ENCODE measurements at places on chromosomes 12 and 14.

DNA sequence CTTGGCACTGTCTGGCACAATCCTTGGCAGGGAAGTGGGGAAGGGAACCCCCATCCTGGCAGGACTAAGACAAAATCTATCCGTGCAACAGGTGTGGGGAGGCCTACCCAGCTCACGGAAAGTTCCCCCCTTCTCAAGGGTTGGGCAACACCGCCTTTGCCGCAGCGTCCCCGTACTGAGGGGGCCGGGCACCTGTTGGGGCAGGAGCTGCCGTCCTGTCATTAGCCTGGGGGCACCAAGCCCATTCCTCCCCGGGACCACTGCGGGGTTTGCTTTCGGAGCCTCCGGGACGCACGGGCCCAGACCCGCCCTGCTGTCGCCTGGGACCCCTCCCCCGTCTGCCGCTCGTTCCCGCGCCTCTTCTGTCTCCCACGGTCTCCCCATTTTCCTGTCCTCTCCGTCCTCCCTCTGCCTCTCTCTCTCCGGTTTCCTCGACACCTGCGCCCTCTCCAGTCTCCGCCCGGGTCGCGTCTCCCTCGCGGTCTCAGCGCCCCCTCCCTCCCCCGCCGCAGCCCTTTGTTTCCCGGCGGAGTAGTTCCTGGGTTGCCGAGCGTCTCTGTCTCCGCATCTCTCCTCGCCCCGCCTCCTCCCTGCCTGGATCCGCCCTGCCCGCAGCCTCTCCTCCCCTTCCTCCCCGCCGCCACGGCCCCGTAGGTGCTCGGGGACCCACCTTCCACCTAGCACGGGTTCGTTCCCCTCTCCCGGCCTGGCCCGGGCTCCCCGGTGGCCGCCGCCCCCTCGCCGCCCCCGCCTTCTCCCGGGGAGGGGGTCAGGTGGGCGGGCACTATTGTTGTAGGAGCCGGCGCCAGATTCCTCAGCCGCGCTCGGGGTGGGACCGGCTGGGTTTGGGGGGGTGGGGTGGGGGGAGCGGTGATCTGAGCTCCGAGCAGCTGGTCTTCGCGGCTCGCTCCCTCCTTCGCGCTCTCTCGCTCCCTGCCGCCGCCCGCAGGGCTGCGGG, at the start of gene CACNB3:
Gene CACNB3, plus strand, starts transcription at position 624 of the 958 bp plus-strand sequence. CDS start 434 bp downstream, outside the sequence.
- DNase-seq = no peak

DNA sequence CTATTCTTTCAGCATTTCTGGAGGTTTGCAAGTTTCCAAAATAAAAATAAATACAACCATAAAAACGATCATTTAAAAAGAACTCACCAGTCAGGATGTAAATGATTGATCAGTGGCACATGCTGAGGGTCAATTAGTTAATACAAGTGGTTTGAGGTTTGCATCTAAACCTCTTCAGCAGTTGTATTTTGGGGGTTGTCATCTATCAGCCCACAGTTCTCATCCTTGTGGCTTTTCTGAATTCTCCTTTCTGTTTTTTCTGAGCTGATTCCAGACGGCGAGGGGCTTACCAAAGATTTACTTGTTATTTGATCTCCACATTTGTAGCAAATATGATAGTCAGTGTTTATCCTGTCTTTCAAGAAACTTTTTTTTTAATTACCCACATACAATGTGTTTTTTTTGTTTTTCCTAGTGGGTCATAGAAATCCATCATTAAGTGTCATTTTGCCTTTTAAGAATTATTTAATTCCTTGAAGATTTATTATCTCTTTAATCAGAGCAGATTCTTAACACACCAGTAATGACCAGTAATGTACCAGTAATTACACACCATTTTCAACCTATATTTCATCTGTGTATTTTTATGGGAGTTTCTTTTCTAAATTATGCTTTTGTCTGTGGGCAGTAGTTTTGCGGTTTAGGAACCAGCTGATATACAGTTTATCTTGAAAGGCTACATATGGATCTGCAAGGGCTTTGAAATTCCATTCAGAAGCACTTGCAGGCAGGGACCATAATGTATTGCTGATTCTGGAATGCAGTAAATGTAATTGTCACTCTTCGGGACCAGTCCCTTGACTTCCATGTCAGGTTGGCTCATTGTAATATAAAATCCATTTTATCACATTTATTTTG, 56.3 kb upstream of the DAAM1 start:
- DNase-seq = no peak

GRCh38 chr14:56422221-56422620, 157.4 kb upstream of the TMEM260 start:
- no peak for DNase-seq

GRCh38 chr12:57628280-57629191, 4.5 kb downstream of the B4GALNT1 start:
- DNase-seq = no peak

DNA sequence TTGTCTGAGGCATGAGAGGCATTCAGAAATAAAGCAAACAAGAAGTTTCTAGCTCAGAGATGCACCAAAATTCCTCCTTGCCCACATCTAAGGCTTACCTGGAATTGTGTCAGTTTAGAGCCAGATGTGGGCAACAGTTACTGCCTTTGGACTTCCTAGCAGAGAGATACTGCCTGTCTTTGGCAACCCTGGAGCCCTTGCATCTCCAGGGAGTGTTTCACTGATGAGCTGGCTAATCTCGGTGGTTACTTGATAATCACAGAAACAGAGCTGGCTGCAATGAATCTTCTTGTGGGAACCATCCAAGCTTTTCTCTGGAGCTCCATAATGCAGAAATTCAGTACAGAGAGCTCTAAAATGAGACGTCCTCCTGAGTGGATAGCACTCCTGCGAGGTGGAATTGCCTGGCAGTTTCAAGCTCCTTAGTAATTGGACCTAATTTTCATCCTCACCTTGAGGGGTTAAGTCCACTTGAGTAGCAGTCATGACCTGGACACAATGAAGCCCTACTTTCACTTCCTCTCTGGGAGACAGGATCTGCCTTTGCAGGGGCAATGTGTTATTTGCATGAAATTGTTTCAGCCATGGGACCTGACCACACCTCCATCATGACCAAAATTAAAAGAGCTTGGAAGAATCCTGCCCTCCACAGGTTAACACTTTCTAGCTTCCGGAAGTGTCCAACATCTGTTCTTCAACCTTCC, 108.8 kb upstream of the ARHGAP5 start:
- DNase-seq = no peak

DNA sequence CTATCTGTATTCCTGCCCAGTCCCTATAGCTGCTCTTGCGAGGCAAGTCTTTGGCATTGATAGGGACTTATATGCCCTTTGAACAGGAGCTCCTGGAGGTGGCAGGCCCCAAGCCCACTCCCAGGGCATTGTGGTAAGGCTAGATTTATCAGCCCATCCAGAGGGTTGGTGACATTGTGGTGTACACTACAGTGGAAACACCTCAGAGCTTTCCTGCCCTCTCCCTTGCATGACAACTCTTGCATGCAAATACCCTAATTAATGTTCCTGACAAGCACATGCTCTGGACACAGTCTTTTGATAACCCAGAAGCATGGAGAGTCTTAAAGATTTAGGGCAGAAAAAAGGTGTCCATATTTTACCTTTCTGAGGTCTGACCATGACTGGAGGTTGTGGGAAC, 815 bp upstream of the RIPK3 start:
- DNase-seq = no peak

- no peak for DNase-seq
These were observed 156.0 kb upstream of the DIO3 start for GRCh38 chr14:101405171-101405883.

DNA sequence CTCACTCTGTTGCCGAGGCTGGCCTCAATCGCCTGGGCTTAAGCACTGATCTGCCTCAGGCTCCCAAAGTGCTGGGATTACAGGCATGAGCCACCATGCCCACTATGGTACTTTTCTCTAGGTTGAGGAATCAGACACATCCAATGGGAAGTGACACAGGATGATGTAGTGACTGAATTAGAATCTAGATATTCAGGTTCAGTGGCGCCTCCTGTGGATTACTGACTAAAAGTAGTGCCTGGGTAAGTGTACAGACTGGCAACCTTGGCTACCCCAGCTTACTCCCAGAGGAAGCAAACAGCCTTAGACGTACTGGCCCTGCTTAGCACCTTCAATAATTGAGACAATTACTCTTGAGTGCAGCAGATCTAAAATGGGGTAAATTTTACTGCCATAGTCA, 22.8 kb downstream of the GALNT8 start:
- DNase-seq = no peak

DNA sequence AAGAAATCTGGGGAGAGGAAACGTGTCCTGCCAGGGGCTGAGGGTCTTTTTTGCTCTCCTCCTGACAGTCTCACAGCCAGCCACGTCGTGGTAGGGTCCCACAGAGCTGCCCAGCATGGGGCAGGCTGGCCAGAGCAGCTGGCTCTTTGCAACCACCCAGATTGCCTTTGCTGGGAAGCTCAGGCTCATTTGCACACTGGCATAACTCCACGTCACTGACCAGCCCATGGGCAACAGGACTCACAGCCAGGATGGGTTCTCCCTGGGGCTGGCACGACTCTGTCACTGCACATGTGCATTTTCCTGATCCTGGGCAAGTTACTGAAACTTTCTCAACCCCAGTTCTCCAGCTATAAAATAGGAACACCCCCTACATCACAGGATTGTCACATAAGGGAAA, 242.2 kb downstream of the DPF3 start:
- no peak for DNase-seq

- DNase-seq = no peak
These were observed 33.6 kb downstream of the LTBP2 start for GRCh38 chr14:74578479-74578878.

DNA sequence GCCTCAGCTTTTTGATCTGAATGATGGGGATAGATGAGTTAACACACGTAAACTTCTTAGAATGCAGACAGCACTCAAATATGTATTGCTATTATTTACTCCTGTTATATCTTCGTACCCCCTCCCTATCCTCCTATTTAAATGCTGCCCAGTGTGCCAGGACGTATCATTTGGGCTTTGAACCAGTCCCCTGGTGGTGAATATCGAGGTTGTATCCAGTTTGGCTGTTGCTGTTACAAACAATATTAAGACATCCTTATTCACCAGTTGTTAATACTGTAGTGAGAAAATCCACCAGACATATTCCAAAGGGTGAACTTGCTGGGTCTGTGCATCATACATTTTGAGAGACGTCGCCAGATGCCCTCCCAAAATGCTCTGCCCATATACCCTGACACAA, 51.5 kb upstream of the FOXN3 start:
- no peak for DNase-seq

- no peak for DNase-seq
These were observed 207.9 kb downstream of the EFCAB11 start for GRCh38 chr14:89746654-89747053.

DNA sequence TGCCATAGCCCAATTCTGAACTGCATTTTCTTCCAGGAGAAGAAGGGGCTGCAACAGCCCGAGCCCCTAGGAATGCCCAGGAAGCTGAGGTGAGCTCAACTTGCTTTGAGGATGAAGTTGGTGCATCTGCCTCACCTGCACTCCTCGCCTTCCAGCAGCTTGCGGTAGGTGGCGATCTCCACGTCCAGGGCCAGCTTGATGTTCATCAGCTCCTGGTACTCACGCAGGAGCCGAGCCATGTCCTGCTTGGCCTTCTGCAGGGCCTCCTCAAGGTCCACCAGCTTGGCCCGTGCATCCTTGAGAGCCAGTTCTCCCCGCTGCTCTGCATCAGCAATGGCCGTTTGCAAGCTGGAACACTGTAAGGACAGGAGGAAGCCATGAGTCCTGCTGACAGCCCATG, 6.0 kb downstream of the KRT75 start:
- DNase-seq = no peak

GRCh38 chr12:80837342-80837978, 100.3 kb downstream of the LIN7A start:
- DNase-seq = no peak

- DNase-seq = no peak
These were observed 16.0 kb downstream of the PRIMA1 start for GRCh38 chr14:93772263-93772662.

GRCh38 chr12:46493150-46493833, 120.7 kb upstream of the SLC38A2 start:
- no peak for DNase-seq

GRCh38 chr12:91562476-91562875, 379.9 kb upstream of the DCN start:
- DNase-seq = peak; percentile 12

DNA sequence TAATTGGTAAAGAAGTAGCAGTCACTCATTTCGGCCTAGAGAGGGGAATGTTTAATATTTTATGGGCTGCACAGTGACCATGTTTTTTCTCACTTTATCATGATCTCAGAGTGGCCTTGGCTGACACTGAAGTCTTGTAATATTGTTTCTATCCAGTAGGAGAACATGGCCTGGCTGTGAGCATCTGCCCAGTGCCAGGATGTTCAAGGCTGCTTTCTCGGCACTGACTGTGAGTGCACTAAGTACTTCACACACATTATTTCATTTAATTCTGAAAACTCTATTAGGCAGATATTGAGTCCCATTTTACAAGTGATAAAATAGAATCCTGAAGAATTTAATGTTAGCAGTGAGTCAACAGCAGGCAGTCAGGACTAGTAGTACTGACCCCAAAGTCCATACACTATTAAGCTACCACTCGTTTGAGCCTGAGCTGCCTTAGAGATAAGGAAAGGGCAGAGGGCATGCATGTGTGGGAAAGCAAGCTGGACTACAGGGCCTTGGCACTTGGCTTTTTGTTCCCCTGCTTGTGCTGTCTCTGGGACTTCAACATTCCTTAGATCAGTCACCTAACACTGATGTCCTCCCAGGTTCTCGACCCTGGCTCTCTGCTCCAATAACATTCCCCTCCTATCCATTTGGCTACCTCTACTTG, 42.2 kb upstream of the APPL2 start:
- no peak for DNase-seq

DNA sequence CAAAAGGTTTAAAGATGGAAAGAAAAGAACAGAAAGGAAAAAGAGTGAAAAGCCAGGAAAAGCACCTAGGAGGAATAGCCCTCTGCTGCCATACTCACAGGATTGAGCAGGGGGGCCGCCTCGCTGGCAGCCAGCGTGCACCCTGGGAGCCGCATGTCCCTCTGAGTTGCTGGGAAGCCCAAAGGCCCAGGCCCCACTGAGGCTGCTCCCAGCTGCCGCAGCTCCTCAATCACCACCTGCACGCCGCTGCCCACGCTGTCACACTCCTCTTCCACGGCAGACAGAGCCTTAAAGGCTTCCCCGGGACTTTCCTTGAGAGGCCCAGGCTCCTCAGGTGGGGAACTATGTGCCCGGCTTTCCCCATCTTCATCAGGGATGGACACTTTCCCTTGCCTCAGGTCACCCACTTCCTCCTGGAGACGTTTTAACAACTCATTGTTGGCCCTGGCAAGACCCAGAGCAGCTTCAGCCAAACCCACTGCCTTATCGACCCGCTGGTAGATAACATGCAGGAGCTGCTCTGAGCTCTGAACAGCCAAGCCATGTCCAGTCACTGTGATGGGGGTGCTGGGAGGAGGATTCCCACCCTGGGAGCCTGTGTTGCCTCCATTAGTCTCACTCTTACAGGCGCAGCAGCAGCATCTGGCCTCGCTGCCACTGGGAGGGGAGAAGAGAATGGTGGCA, 11.5 kb downstream of the C14orf93 start:
- no peak for DNase-seq

DNA sequence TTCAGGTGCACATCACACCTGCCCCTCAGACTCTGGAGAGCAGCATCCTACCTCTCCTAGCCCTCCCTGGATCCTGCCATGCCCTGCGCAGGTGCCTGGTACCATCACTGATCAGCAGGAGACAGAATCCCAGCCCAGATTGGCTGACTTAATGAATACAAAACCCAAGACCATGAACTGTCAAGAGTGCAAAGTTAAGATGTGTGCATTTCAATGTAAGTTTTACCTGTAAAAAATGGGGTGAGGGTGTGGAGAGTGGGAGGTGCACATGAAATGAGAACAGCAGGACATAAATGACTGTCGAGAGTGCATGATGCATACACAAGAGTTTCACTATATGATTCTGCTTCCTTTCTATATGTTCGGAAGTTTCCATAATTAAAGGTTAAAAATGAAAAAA, 57.9 kb upstream of the GPR68 start:
- DNase-seq = no peak

Data from CD14-positive monocyte (primary cell).